MM.1S (cell line): ENCODE measurements at places on chromosomes 2 and 18.

DNA sequence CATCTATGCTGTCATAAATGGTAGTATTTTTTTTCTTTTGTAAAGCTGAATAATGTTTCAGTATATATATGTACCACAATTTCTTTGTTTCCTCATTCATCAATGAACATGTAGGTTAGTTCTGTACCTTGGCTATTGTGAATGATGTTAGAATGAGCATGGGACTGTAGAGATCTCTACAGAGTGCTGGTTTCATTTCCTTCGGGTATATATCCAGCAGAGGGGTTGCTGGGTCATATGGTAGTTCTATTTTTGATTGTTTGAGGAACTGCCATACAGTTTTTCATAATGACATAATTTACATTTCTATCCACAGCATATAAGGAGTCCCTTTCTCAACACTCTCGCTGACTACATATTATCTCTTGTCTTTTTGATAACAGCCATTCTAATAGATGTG, 243.5 kb downstream of the CDH7 start:
- H3K27me3 ChIP-seq: no peaks in the 10 kb centered on the region
- peak; percentile 58 for DNase-seq
- H3K4me1 ChIP-seq: peaks cover 33% of the 10 kb centered on the region
- H3K36me3 ChIP-seq: no peaks in the 10 kb centered on the region
- H3K4me3 ChIP-seq: no peak overlapping the region
- peak overlapping the region; percentile 60; the same call in 1 of the 2 replicates for H3K27ac ChIP-seq

GRCh38 chr2:119481501-119482455, 42.5 kb downstream of the SCTR start:
- H3K4me3 ChIP-seq: no peak overlapping the region
- no peaks in the 10 kb centered on the region for H3K36me3 ChIP-seq
- H3K27ac ChIP-seq: no peak overlapping the region
- DNase-seq: no peak
- no peaks in the 10 kb centered on the region for H3K4me1 ChIP-seq

- DNase-seq: no peak
- H3K4me3 ChIP-seq: no peak overlapping the region
- no peaks in the 10 kb centered on the region for H3K4me1 ChIP-seq
- H3K36me3 ChIP-seq: no peaks in the 10 kb centered on the region
Observed at GRCh38 chr2:184302506-184302905, 295.8 kb upstream of the ZNF804A start.

- H3K36me3 ChIP-seq: no peaks in the 10 kb centered on the region
- no peak overlapping the region for H3K27ac ChIP-seq
- H3K27me3 ChIP-seq: no peaks in the 10 kb centered on the region
Observed at GRCh38 chr2:170162271-170162632, 15.7 kb upstream of the MYO3B start.

GRCh38 chr2:140842110-140842509, 1288.7 kb downstream of the LRP1B start:
- H3K27me3 ChIP-seq: no peaks in the 10 kb centered on the region
- H3K36me3 ChIP-seq: no peaks in the 10 kb centered on the region
- H3K4me3 ChIP-seq: no peak overlapping the region
- H3K4me1 ChIP-seq: no peaks in the 10 kb centered on the region
- H3K27ac ChIP-seq: no peak overlapping the region

DNA sequence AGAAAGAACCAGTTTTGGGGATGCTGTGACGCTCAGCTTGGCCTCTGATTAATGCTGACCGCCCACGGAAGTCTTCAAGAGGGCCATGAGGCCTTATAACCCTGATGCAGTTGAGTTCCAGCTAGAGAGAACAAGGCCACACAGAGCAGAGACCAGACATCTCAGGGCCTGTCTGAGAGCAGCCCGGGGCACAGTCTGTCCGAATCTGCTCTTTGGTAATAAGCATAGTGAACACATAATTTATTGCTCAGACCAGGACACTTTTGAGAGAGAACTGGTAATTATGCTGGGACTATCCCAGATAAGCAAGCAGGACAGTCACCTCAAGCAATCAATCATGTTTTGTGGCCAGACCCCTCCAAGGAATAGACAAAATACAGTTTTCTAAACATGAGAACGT, 68.5 kb downstream of the STPG4 start:
- no peak overlapping the region for H3K4me3 ChIP-seq
- no peaks in the 10 kb centered on the region for H3K4me1 ChIP-seq
- no peaks in the 10 kb centered on the region for H3K36me3 ChIP-seq
- no peak for DNase-seq

DNA sequence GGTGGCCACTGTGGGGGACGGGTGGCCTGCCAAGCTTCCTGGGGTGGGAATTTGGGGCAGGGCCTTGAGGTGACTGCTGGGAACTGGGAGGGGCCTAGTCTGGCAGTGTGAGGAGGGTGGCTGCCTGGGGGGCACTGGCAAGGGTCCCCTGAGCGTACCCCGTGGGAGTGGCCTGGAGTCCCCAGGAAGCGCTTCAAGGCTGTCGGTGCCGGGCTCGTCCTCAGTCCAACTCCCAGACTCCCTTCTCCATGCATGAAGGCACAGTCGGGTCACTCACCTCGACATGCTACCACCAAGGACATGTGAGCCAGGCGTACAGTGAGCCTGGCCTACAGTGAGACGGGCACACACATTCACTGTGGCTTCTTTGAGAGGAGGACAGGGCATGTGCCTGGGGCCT, 105.3 kb downstream of the SMIM21 start:
- H3K36me3 ChIP-seq: no peaks in the 10 kb centered on the region
- DNase-seq: no peak
- H3K4me1 ChIP-seq: no peaks in the 10 kb centered on the region
- H3K27ac ChIP-seq: no peak overlapping the region
- H3K4me3 ChIP-seq: no peak overlapping the region

GRCh38 chr18:4589056-4589800, 134.1 kb upstream of the DLGAP1 start:
- H3K27ac ChIP-seq: no peak overlapping the region
- DNase-seq: no peak
- no peaks in the 10 kb centered on the region for H3K27me3 ChIP-seq

DNA sequence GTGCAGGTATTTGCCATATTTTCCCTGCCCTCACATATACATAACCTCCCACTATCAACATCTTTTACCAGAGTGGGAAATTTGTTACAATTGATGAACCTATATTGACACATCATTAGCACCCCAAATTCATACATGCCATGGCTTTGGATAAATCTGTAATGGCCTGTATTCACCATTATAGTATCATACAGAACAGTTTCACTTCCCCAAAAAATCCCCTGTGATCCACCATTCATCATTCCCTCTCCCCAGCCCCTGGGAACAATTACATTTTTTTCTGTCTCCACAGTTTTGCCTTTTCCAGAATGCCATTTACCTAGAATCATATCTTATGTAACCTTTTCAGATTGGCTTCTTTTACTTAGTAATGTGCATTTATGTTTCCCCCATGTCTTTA, 494.5 kb downstream of the RNF144A start:
- no peak overlapping the region for H3K27ac ChIP-seq
- H3K27me3 ChIP-seq: no peaks in the 10 kb centered on the region
- no peaks in the 10 kb centered on the region for H3K4me1 ChIP-seq
- no peak for DNase-seq
- no peak overlapping the region for H3K4me3 ChIP-seq
- no peaks in the 10 kb centered on the region for H3K36me3 ChIP-seq

- peak overlapping the region; percentile 67 for H3K27ac ChIP-seq
- DNase-seq: peak; percentile 39
- peak overlapping the region; percentile 78 for H3K4me3 ChIP-seq
- no peaks in the 10 kb centered on the region for H3K27me3 ChIP-seq
Observed at GRCh38 chr2:231483398-231484329, 19.4 kb upstream of the NCL start.

GRCh38 chr18:75735291-75735690, 307.8 kb upstream of the SMIM21 start:
- H3K27me3 ChIP-seq: no peaks in the 10 kb centered on the region
- no peak overlapping the region for H3K27ac ChIP-seq
- H3K36me3 ChIP-seq: no peaks in the 10 kb centered on the region
- H3K4me1 ChIP-seq: no peaks in the 10 kb centered on the region
- no peak for DNase-seq

DNA sequence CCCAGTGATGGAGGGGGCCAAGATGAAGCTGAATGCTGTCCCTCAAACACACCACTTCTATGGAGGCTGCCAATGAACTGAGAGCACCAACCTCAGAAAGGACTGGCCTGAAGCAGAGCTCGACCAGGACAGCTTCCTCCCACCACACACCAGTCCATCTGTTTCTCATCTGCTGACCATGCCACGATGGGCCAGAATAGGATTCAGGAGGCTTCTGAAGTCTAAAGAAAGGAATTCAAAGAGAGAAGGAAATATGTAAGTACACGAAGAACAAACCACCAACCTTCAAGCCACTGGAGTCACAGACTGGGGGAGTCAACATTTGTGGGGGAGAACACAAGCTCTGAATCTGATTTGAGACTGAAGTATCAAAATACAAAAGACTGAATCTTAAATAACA, 157.6 kb upstream of the CCDC68 start:
- no peak for DNase-seq
- no peaks in the 10 kb centered on the region for H3K36me3 ChIP-seq
- no peaks in the 10 kb centered on the region for H3K27me3 ChIP-seq
- no peak overlapping the region for H3K27ac ChIP-seq
- H3K4me3 ChIP-seq: no peak overlapping the region

- H3K27ac ChIP-seq: no peak overlapping the region
- no peaks in the 10 kb centered on the region for H3K36me3 ChIP-seq
- H3K4me1 ChIP-seq: no peaks in the 10 kb centered on the region
- no peaks in the 10 kb centered on the region for H3K27me3 ChIP-seq
Observed at GRCh38 chr2:241599615-241600014, 37.3 kb downstream of the THAP4 start.

GRCh38 chr2:186294248-186294888, 191.7 kb upstream of the ZC3H15 start:
- H3K27me3 ChIP-seq: no peaks in the 10 kb centered on the region
- peak; percentile 12 for DNase-seq
- no peaks in the 10 kb centered on the region for H3K36me3 ChIP-seq
- H3K4me3 ChIP-seq: no peak overlapping the region
- no peak overlapping the region for H3K27ac ChIP-seq

DNA sequence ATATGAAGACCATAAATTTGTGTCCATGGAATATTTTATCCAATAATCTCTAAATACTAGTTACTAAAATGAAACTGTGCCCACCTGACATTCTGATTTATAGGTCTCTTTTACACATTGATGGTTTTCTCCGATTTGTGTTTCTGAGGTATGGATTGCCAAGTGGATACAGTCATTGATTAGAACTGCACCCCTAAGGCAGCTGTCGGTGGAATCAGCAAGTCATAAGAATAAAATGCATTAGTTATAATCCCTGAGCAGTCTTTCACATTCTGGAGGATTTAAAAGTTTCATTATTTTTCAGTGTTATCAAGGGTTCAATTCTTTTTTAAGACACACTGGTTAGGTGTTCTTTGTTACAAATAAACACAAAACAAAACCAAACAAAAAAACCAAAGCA, 6.0 kb downstream of the CAVIN2 start:
- H3K4me3 ChIP-seq: no peak overlapping the region
- DNase-seq: no peak
- H3K27ac ChIP-seq: no peak overlapping the region
- no peaks in the 10 kb centered on the region for H3K27me3 ChIP-seq
- no peaks in the 10 kb centered on the region for H3K36me3 ChIP-seq

- H3K27ac ChIP-seq: no peak overlapping the region
- H3K4me1 ChIP-seq: no peaks in the 10 kb centered on the region
- no peak for DNase-seq
- no peaks in the 10 kb centered on the region for H3K36me3 ChIP-seq
Observed at GRCh38 chr18:58336605-58337004, 292.3 kb downstream of the ALPK2 start.

DNA sequence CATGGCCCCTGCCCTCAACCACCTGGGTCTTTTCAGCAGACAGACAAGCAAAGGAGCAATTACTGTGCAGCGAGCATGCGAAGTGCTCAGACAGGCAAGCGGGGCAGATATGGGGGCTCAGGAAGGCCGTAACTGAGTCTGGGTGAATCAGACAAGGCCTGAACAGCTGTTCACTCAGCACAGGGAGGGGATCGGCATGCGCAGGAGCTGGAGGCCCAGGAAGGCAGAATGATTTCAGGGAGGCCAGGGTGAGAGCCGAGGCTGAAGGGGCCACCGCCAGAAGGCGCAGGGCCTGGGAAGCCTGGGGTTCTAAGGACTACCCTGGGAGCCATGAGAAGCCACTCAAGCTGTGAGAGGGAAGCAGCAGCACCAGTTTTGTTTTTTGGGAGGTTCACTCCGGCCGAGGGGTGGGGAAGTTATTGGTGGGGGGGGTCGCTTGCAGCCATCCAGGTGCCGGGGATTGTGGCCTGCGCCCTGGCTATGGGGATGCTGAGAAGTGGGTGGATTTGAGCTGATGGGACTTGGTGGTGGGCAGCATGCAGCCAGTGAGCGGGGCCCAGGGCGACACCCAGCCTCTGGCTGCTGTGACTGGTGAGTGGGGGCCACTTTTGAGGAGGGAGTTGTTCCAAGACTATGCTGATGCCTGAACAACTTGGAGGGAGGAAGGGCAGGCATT, 132.2 kb downstream of the TSN start:
- no peaks in the 10 kb centered on the region for H3K36me3 ChIP-seq
- no peak overlapping the region for H3K27ac ChIP-seq
- no peak for DNase-seq
- H3K4me3 ChIP-seq: no peak overlapping the region
- H3K4me1 ChIP-seq: no peaks in the 10 kb centered on the region

DNA sequence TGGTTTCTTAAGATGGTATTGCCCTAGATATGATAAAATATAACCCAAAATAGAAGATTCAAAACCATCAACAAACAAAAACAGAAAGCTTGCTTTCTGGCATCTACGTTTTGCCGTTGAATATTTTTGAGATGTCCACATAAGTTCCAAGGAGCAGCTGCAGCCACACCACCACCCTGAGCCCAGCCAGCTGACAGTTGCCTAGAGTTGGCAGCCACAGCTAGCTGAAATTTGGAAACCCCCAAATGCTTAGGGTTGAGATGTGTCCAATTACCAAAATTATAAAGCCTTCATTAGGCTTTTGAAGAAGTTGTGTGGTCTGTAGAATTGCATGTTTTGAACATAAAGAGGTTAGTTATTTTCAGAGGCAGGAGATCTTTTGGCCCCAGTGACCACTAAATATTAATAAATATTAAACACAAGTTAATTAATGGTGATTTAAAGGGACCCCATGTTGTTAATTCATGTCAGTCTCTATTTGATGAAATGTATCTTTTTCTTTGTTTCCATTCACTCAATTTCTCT, 118.1 kb upstream of the DTNA start:
- no peaks in the 10 kb centered on the region for H3K4me1 ChIP-seq
- no peak overlapping the region for H3K4me3 ChIP-seq
- no peak overlapping the region for H3K27ac ChIP-seq
- no peaks in the 10 kb centered on the region for H3K36me3 ChIP-seq
- no peaks in the 10 kb centered on the region for H3K27me3 ChIP-seq
- DNase-seq: no peak
